Thoracic aorta (tissue), 2 donors: ENCODE measurements at places on chromosomes 2 and 18. TPM values are rescaled to one million over a fixed set of nuclear protein-coding genes. Genes with fewer than 3 reads are reported as not detected.

GRCh38 chr2:173567493-173567892 is 212.8 kb downstream of the CDCA7 start:
- no peaks in the 10 kb centered on the region for H3K36me3 ChIP-seq
- DNase-seq: no peak
- H3K27ac ChIP-seq: no peak overlapping the region
- H3K27me3 ChIP-seq: no peaks in the 10 kb centered on the region
- no peaks in the 10 kb centered on the region for H3K4me1 ChIP-seq

DNA sequence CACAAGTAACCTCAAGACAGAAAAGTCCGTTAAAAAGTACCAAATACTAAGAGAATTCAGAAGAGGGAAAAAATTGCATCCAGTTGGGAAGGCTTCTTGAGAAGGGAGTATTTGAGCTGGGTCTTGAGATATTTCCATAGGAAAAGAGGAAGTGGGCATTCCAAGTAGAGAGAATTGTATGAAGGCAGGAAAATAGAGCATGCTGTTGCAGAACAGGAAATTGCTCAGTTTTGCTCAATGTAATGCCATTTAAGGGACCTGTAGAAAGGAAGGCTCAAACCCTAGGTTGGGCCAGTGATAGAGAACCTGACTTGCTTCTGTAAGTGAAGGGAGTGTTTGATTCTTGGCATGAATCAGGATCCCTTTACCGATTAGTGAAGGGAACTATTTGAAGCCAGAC is 1.0 kb upstream of the ZC3H8 start:
- H3K36me3 ChIP-seq: no peaks in the 10 kb centered on the region
- no peaks in the 10 kb centered on the region for H3K27me3 ChIP-seq
- no peak overlapping the region for H3K27ac ChIP-seq
- peaks cover 18% of the 10 kb centered on the region for H3K4me1 ChIP-seq
- H3K4me3 ChIP-seq: no peak overlapping the region

COL5A2 gene
- 99.4 TPM for total RNA-seq

DNA sequence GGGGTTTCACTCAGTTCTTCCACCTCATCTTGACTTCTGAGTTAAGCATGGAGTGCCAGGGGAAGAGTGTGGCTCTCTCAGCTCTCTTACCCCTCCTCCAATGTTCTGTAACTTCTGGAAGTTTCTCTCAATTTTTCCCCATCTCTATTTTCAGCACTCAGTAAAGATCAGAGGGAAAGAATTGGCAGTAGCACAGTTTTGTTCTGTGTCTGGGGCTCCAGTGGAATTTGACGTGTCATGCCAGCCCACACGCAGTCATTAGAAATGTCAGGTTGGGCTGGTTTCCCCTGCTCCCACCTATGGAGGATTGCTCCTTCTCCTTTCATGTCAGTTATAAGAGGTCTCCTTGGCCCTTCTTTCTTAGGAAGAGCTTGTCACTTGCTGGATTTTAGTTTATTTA is 104.6 kb upstream of the COL3A1 start:
- H3K4me3 ChIP-seq: no peak overlapping the region
- H3K36me3 ChIP-seq: no peaks in the 10 kb centered on the region
- no peak for DNase-seq
- H3K27me3 ChIP-seq: no peaks in the 10 kb centered on the region
- peaks cover 18% of the 10 kb centered on the region for H3K4me1 ChIP-seq
- H3K27ac ChIP-seq: peak overlapping the region; percentile 47

PHLPP1 gene
- total RNA-seq: 11.6 TPM

CLASP1 gene
- 69.7 TPM for total RNA-seq

DNA sequence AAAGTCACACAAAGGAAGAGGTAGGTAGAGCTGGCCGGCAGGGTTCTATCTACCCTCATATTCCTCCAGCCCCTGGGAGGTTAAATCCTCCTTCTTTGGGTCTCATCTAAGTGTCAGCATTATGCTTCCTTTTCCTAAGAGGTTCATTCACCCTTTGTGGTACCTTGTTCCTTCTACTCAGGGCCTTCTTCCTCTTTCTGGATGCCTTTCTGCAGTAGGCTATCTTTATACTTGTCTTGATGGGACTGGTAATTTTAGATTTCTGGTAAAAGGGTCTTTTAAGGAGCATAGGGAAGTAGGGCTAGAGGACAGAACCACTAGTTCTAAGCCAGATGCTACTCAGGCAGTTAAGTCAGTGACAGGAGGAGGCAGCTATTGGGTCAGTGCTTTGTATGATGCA is 13.7 kb upstream of the TNP1 start:
- no peaks in the 10 kb centered on the region for H3K27me3 ChIP-seq
- no peak overlapping the region for H3K27ac ChIP-seq
- no peak for DNase-seq
- H3K4me1 ChIP-seq: no peaks in the 10 kb centered on the region

PASK gene
- 3.1 TPM for total RNA-seq

- no peaks in the 10 kb centered on the region for H3K36me3 ChIP-seq
- H3K4me3 ChIP-seq: no peak overlapping the region
- no peaks in the 10 kb centered on the region for H3K27me3 ChIP-seq
- H3K4me1 ChIP-seq: no peaks in the 10 kb centered on the region
Observed at GRCh38 chr2:191664823-191665677, 12.9 kb upstream of the NABP1 start.
